ENCODE measurements at places on chromosomes 1 and 21. TPM values are rescaled to one million over a fixed set of nuclear protein-coding genes. Genes with fewer than 3 reads are reported as not detected.

GRCh38 chr1:115842948-115843347 is 2.0 kb upstream of the NHLH2 start:
- DNase-seq, result no peak

DNA sequence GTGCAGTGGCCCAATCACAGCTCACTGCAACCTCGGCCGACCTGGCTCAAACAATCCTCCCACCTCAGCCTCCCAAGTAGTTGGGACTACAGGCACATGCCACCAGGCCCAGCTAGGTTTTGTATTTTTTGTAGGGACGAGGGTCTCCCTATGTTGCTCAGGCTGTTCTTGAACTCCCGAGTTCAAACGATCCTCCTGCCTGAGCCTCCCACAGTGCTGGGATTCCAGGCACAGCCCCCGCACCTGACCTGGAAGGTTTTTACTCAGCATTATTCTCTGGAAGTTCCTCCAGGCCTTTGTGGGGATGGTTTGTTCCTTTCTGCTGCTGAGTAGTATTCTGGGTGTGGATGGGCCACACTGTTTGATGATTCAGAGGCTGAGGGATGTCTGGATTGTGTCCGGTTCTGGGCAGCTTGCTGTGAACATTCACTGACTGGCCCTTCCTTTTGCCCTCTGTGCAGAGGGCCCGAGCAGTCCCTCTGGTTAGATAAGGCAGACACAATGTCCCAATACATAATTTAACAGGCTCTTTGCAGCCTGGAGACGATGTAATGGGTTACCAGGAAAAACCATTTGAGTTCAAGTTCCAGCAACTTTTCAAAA is 6.0 kb upstream of the TRAPPC10 start:
- no peak for DNase-seq

The COL16A1 gene
- polyA plus RNA-seq, result 0.13 TPM

The CD52 gene
- 2,617 TPM for polyA plus RNA-seq
